HT-29 (cell line): ENCODE measurements at places on chromosomes 3 and 15. TPM values are rescaled to one million over a fixed set of nuclear protein-coding genes. Genes with fewer than 3 reads are reported as not detected.

GRCh38 chr3:194851254-194851653 lies 165.6 kb downstream of the FAM43A start:
- no peak for DNase-seq

PEX5L gene
- not detected in 2 replicates for total RNA-seq

DNA sequence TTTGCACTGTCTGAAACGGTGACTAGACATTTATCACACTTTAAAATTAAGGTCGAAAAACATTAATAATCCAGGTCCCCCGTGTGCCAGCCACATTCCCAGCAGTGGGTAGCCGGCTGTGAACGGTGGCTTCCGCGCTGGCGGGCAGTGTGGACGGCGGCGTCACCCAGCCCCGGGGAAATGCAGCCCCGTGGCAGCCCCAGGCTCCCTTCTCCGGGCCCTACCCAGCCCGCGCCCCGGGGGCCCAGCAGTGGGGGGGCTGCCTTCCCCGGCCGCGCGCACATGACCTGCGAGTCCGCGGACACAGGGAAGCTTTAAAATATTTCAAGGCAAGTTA lies 25.3 kb downstream of the GABRA5 start:
- no peak for DNase-seq

SAMMSON gene
- not detected in 2 replicates for total RNA-seq

IRAK2 gene
- 4.9 and 5.7 TPM in 2 replicates for total RNA-seq

DNA sequence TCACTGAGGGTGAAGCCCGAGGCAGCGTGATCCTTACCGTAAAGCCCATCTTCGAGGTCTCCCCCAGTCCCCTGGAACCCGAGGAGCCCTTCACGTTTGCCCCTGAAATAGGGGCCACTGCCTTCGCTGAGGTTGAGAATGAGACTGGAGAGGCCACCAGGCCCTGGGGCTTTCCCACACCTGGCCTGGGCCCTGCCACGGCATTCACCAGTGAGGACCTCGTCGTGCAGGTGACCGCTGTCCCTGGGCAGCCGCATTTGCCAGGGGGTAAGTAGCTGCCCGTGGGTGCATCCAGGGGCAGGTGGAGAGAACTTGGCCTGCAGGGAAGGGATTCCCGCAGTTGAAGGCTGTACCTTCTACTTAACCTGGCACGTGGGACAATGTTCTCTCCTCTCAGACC lies 42.4 kb downstream of the ACAN start:
- DNase-seq: no peak

GRCh38 chr3:171321559-171322360 lies 138.4 kb downstream of the TNIK start:
- no peak for DNase-seq

DNA sequence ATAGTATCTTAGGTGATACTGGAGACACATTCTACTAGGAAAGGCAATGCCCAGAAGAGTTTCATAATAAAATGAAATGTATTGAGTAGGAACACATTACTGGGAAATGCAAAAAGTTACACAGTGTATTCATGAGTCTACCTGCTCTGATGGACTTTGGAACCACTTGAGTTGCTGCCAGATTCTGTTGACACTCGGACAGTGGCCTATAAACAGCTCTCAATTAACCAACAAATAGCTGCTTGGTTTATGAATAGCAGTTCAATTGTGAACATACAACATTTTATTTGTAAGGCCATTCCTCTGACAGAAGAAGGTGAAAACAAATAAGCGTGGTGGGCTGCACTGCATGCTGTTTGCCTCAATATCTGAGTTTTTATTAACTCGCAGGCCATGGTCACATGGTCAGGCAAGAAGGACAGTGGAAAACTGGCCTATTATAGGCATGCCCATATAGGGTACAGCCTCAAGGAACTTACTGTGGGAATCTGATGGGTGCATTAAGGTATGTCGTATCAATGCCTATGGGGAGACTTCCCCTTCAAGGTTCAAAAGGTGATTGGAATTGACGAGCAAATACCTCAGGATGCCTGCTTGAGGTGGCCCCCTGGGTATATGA lies 66.2 kb downstream of the C3orf80 start:
- DNase-seq: peak; percentile 44

NEIL1 gene
- 1.3 and 2.7 TPM in 2 replicates for total RNA-seq

LARP6 gene
- total RNA-seq: 4.4 and 5.6 TPM in 2 replicates

SNX22 gene
- 0.03 and 0.18 TPM in 2 replicates for total RNA-seq

DNA sequence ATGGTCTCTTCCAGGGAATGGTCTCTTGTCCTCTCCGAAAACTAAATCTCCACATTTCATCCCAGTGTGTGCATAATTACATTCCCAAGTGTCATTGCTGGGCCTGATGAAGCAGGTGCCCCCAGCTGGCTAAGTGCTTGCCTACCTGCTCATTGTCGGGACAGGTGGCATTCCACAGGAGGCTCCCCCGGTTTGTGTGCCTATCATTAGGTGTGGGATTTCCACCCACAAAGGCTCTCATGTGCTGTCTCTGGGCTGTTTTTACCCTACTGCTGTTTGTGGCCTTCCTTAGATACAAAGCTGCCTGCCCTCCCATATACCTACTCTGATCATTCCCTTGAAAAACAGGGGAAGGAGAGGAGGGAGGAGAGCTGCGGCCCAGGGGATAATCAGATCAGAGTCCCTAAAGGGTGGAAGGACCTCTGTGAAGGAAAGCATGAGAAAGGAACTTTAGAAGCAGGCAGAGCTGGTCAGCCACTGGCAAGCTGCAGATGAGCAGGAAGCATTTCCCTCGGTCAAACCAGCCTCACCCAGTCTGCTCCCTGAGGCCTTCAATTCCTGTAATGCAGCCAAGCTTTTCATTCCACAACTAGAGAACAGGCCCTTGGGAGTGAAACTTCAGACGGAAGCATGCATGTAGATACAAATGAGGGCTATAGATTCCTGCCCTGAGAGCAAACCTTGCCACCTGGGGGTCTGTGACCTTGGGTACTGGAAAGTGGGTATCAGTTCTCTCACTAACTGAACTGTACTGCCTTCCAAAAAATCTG lies 60.7 kb upstream of the HEG1 start:
- peak; percentile 12 for DNase-seq

DNA sequence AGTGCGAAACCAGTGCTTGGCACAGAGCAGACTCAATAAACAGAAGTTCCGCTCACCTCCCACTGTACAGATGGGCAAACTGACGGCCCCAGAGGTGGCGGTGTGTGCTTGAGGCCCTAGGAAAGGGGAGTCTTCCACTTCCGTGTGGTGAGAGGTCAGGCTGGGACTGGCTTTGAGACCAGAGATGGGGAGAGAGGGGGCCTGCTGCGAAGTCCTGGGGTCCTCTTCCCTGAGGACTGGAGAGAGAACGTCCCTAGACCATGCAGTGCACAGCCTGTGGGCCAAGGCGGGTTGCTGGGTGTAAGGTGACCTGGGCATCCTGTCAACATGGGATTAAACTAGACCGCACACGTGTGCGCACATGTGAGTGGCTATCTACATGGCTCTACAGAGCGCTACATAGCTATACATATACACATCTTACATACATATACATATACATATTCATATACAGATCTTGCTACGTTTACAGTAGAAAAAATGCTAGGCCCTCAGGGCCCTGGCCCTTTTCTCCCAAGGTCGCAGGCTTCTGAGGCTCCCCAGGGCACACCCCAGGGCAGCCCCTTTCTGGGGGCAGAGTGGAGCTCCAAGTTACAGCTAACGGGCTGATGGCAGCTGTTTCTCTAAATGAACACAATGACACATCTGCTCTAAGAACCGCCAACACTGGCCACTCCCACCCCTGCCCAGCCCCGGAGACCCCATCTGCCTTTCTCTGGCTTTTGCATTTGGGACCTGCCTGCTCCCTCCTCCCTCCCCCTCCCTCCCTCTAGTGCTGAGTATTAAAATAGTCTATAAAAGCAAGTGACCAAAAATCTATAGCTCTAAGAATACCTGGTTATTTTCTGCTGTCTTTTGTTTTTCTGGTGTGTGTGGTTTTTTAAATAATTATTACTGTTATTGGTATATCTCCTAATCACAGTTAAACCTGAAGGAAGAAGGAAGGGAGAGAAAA lies 47.0 kb downstream of the HCN4 start:
- DNase-seq: no peak

GRCh38 chr3:132145833-132146232 lies 111.0 kb upstream of the CPNE4 start:
- no peak for DNase-seq

GRCh38 chr3:171371354-171371753 lies 88.9 kb downstream of the TNIK start:
- DNase-seq: peak; percentile 16

GOLGA8K gene
- total RNA-seq: not detected in 2 replicates

GRCh38 chr3:187748050-187748481 lies 2.8 kb upstream of the BCL6 start:
- peak; percentile 99 for DNase-seq

POLQ gene
- 8.7 and 12.4 TPM in 2 replicates for total RNA-seq

CCDC80 gene
- 0.29 and 0.41 TPM in 2 replicates for total RNA-seq

TRH gene
- not detected in 2 replicates for total RNA-seq

DNA sequence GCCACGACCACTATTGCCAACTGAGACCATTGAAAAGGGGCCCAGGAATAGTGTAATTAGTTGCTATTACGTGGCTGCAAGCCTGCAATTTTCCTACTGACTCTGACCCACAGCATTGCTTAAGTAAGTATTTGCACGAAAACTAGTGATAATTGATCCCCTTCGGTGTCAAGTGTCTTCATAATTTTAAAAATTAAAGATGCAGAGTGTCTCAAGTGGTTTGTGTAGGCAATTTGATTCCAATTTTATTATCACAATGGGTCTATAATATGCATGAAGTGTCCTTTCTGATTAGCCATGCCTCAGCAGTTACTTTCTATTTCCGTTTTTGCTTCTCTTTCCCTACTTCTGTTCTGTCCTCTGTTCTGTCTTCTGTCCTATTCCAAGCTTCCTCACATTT lies 259.2 kb downstream of the C3orf38 start:
- no peak for DNase-seq

CCR5 gene
- total RNA-seq: not detected in 2 replicates
